Fibroblast of skin of back (primary cell): ENCODE measurements at places on chromosomes 5 and 9.

GRCh38 chr5:149420545-149421371 is 41.7 kb upstream of the IL17B start:
- DNase-seq, result no peak

GRCh38 chr9:6109986-6110385 is 94.6 kb upstream of the RANBP6 start:
- no peak for DNase-seq

GRCh38 chr9:734831-735511 is 106.5 kb upstream of the DMRT1 start:
- peak; percentile 99 for DNase-seq

DNA sequence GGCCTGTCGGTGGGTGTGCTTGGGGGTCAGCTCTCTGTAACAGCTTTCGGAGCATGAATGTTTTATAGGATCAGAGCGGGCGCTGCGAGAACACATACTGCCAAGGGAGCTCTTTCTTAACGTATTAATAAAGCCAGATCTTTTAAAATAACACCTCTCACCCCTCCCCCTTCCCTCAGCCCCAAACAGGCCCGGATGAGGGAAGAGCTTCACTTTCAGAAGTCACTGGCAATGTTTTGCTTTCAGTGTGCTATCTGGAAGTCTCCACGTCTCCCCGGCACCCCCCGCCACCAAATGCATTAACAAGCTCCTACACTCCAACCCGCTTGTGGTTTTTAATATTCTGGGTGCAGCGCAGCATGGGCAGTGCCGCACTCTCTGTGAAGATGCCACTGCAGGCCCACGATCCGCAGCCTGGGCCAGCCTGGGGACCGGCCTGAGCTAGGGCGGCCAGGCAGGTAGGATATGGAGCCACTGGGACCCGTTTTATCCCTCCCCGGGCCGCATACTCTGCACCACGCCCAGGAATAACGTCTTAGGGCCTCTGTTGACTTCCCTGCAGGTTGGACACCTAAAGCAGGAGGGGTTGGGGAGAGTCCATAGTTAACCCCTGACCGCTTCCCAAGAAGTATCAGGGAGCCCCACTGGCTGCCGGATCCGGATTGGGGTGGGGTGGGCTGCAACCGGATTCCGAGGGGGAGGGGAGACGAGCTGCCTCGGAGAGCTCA is 12.6 kb downstream of the NR2F1 start:
- no peak for DNase-seq

DNA sequence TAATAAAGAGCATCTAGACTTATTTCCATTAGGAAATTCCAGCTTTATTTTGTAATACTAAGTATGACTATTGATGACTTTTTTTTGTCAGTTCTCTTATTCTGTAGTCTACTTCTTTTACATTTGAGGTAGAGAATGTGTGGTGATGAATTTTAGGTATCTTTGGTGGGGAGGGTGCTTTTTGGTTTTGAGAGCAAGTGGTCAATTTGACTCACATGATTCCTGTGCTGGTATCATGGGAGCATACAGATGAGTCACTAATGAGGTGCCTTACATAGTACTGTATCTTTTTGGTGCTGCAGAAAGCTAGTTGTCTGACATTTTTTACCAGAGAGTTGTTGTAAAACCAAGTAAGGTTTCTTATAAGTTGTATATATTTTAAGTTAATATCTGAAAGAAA is 35.3 kb downstream of the ERBIN start:
- DNase-seq, result peak; percentile 65

DNA sequence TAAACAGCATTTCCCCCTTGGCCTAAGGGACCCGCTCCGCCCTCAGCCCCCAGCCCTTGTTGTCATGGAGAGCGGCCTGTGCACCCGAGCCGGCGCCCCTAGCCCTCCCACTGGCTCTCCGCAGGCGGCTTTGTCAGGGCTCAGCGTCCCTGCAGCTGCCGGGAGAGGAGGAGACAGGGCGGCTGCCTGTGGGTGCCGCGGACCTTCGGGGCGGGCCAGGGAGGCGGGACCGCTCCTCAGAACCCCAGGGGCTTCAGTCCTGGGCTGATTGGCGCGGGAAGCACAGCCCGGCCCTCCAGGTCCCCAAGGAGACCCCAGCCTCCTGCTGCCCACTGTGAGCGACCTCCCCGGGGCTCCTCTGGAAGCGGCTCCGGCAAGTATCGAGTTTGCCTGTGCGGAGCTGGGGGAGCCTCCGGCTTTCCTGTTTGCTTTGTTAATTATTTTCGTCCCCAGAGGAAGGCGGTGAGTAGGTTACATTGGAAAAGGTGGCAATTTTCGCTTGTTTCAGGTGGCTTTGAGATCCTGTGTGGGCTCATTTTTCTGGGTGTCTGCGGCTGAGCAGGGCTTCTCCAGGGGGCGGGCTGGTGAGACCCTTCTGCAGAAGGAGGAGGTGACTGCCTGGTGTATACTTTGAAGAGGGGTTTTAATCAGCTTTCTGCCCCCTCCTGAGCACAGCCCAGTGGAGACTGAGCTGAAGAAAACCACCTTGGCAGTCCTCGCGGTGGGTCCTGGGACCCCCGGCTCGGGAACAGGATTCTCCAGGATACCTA is at the start of gene FGD3:
TSS of gene FGD3 (plus strand) at position 256 of the 770 bp plus-strand sequence. CDS start 28,734 bp downstream, outside the sequence.
- peak; percentile 19 for DNase-seq

DNA sequence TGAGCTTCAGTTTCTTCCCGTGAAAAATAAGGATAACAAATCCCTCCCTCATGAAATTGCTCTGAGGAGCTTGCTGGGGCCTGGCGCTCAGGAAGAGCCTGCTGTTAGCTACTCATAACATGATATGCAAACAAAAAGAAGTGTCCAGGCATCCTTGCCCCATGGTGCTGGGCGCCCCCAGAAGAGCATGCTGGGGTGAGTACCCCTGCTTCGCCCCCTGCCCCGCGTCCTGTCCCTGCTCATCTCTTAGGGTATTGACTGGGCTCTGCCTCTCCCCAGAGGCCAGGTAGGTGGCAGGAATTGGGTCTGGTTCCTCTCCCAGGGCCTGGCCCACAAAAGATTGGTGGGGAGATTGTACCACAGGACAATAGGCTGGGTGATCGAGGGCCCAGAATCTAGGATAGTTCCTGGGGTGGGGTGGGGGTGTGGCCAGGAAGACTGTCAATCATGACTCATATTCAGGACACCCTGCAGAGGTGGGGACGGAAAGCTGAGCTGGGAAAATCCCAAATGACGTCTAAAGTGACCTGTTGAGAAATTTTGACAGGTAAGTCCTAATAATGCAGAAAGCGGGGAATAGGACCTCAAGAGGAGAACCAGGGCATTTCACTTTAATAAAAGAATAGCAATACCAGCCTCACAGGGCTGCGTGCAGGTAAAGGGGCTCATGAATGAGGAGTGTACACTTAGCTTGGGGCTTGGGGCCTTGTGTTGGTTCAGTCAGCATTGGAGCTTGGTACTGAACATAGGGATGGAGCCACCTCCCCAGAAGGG is 8.9 kb downstream of the PITX1 start:
- no peak for DNase-seq

GRCh38 chr5:81428861-81429260 is 34.9 kb upstream of the ACOT12 start:
- DNase-seq, result peak; percentile 57

DNA sequence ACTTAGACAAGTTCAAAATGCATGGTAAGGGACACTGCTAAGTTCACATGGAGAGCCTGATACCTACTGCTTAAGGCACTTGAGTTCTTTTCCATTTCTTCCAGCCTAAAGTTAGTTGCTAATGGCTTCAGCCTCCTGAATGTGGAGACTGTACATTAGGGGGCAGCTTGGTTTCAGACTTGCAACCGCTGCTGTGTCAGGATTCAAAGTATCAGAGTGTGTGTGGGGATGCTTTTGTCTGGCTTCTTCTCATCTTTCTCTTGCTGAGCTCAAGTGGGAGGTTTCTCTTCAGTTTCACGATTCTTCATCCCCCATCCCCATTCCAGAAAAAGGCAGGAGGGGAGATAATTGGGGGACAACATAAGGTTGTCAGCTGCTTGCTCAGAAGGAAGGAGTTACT is 49.4 kb downstream of the ATP10B start:
- no peak for DNase-seq

- DNase-seq, result no peak
Observed at GRCh38 chr5:7395432-7395946, 449 bp upstream of the ADCY2 start.

DNA sequence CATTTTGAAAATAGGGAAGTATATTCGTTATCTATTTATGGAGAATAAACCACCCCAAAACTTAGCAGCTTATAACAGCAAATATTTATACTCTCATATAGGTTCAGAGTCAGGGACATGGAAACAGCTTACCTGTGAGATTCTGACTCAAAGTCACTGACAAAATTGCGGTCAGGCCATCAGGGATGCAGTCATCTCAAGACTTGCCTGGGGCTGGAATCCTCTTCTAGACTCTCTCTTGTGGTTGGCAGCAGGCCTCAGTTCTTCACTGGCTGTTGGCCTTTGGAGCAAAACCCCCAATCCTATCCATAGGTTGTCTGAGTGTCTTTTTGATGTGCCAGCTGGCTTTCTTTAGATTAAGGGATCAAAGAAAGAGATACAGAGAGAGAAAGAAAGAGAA is 275.6 kb downstream of the SEC61B start:
- no peak for DNase-seq

- DNase-seq, result no peak
Observed at GRCh38 chr9:70580606-70581195, 166.2 kb upstream of the KLF9 start.

DNA sequence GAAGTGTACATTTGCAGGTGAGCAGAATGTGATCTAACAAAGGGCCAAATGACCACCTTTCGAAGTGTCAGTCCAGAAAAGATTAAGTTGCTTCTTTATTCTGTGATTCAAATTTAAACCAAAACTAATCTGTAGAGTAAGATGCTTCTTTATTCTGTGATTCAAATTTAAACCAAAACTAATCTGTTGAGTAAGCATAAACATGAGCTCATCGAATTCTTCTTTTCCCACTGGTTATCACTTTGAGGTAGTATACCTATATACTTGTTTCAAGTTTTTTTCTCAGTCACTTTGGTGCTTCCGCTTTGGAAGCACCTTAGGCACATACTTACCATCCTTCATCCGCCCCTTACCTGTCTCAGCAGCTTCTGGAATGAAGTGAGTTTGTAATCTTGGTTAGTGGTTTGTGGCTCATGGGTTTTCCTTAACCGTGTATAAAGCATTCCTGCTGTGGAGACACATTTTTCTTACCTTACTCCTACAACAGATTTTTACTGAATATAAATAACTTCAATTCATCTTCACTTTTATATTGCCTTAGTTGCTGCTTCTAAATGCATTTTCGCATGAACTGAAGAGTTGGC is 40.7 kb upstream of the CTXN3 start:
- no peak for DNase-seq

DNA sequence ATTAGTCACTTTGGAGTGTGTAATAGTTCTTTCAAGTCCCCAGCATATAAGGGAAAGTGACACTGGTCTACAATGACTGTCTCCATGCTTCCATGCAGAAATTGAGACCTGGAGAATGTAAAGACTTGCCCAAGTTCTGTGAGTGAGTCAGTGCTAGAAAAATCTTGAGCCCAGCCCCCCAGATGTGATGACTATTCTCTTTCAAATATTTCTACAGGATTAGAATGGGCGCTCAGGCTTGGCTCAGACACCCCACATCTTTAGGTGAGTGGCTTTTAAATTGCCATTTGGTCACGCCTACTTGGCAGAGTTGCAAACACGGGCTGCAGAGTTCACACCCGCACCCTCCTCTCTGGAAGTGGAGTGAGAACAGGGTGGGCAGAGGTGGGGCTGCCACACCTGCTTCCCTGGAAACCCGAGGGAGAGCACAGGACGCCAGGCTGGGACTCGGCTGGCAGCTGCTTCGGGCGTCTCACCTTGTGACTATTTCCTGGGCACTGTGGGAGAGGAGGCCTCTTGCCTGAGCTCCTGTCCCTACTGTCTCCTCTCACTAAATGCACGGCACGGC is 37.6 kb downstream of the ROPN1L start:
- peak; percentile 95 for DNase-seq

- no peak for DNase-seq
Observed at GRCh38 chr5:10091701-10092100, 158.0 kb downstream of the ATPSCKMT start.

DNA sequence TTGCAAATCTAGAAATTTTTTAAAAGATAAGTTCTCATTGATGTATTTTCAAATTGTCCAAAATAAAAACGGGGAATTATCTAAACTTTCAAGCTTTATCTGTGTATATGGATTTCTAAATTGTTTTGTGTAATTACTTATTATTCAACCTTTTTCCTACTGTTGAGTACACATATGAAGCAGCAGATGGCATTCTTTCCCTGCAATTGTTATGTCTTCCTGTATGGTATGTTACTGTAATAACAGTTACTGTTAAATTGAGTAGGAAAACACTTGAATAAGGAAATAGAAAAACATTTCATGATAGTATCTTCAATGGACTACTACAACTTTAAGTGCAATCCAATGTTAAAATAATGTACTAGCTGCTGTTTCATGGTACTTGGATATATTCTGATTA is 124.8 kb downstream of the RANBP17 start:
- peak; percentile 31 for DNase-seq

DNA sequence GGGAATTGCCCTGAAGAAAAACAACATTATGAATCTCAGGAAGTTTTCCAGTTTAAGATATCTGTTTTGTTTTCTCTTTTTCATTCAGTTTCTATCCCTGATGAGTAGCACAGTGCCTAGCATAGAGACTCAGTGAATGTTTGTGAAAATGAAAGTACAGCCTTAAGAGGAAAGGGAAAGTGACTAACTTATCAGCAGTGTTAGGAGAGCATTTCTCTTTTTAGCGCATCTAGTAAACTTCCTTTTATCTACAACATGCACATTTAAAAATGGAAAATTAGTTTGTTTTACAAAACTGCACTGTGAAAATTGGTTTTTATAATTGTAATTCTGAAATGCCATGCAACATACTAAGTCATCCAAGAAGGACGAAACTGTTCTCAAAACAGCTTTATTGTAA is 110.8 kb downstream of the SMARCA2 start:
- no peak for DNase-seq

GRCh38 chr5:73663860-73664240 is 37.9 kb downstream of the ARHGEF28 start:
- no peak for DNase-seq

- DNase-seq, result no peak
Observed at GRCh38 chr5:163089230-163089629, 348.2 kb upstream of the CCNG1 start.

GRCh38 chr9:126708178-126708577 is 94.5 kb downstream of the LMX1B start:
- no peak for DNase-seq
